ENCODE measurements at places on chromosomes 5 and 9. TPM values are rescaled to one million over a fixed set of nuclear protein-coding genes. Genes with fewer than 3 reads are reported as not detected.

The NUTM2G gene
- total RNA-seq, result not detected

The TCOF1 gene
- total RNA-seq, result 72.5 TPM

The IL13 gene
- total RNA-seq, result 0.30 TPM

The WDR31 gene
- total RNA-seq, result 0.99 TPM

The DNAI1 gene
- total RNA-seq, result not detected

The LECT2 gene
- total RNA-seq, result not detected

The NIPAL4 gene
- not detected for total RNA-seq

The NANS gene
- total RNA-seq, result 30.0 TPM

The FRMD3 gene
- total RNA-seq, result 1.2 TPM

The PKD2L2 gene
- not detected for total RNA-seq
